ENCODE measurements at places on chromosomes 11 and 22.

DNA sequence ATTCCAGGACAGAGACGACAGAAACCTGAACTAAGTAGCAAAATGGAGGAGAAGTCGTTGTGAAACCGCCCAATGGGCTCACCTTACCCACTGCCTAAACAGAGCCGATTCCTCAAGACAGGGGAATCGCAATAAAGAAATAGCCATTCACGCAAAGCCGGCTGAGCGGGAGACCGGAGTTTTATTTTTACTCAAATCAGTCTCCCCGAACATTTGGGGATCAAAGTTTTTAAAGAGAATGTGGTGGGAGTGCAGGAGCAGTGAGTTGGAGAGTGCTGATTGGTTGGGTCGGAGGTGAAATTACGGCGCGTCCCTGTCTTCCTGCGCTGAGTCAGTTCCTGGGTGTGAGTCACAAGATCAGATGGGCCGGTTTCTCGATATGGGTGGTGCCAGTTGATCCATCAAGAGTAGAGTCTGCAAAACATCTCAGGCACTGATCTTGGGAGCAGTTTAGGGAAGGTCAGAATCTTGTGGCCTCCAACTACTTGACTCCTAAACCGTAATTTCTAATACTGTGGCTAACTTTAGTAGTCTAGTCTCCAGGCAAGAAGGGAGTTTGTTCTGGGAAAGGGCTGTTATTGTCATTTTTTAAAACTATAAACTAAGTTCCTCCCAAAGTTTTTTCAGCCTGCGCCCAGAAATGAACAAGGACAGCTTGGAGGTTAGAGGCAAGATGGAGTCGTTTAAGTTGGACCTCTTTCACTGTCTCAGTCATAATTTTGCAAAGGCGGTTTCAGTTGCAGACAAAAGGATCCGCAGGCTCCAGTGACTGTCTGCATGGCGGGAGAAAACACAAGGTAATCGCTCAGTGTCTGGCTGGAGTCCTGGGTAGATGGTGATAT, 34.1 kb downstream of the OR4D9 start:
- DNase-seq = no peak

- peak; percentile 72 for DNase-seq
Observed at GRCh38 chr22:20456064-20456721, 18.6 kb upstream of the SCARF2 start.

GRCh38 chr11:73376803-73377629, 817 bp downstream of the RELT start:
- DNase-seq = peak; percentile 92

- DNase-seq = no peak
Observed at GRCh38 chr11:8871962-8872361, 39.0 kb upstream of the AKIP1 start.

DNA sequence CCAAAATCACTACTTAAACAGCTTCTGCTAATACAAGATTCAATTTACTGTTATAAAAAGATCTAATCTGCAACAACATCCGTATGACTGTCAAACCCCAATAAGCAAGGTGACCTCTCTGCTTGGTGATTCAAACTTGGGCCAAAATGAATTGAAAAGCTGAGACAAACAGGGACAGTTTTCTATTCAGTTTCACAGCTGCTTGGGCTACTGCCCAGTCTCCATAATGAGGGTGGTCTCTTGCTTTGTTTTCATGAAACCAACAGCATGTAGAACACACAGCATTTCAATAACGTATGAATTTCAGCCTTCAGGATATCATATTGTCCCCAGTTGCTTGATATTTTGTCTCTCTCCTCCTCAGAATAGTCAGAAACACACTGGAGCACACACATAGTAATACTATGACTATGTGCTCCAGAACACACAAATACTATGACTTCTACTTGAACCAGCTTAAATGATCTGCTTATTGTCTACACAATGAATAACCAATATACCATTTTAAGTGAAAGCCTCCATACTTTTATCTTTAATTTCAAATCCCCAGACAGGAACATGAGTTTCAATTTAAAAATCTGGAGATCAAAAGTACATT, 285.0 kb downstream of the TTC28 start:
- no peak for DNase-seq

GRCh38 chr11:18315893-18316292, 6.0 kb downstream of the HPS5 start:
- DNase-seq = no peak

- DNase-seq = no peak
Observed at GRCh38 chr11:128879817-128880216, 11.3 kb upstream of the KCNJ5 start.

- peak; percentile 21 for DNase-seq
Observed at GRCh38 chr11:47233989-47234668, 14.5 kb downstream of the ACP2 start.

DNA sequence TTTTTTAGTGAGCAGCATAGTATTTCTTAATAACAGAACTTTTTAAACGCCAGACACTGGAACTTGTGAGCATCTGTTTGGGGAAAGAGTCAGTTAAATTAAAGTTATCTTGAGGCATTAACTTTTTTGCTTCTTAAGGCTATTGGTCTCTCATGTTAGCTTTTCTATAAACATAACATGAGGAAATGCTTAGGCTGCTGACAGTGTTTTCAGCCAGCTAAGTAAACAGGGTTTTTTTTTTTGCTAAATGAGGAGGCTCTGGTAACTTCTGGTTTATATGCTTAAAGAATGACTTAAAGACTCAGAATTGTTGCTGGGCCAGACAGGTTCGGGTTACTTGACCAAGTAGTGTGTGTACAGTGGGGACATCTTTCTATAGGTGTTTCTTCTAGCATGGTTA, 95.8 kb upstream of the ALKBH3 start:
- DNase-seq = no peak

GRCh38 chr22:44409211-44409973, 88.6 kb downstream of the RTL6 start:
- no peak for DNase-seq

DNA sequence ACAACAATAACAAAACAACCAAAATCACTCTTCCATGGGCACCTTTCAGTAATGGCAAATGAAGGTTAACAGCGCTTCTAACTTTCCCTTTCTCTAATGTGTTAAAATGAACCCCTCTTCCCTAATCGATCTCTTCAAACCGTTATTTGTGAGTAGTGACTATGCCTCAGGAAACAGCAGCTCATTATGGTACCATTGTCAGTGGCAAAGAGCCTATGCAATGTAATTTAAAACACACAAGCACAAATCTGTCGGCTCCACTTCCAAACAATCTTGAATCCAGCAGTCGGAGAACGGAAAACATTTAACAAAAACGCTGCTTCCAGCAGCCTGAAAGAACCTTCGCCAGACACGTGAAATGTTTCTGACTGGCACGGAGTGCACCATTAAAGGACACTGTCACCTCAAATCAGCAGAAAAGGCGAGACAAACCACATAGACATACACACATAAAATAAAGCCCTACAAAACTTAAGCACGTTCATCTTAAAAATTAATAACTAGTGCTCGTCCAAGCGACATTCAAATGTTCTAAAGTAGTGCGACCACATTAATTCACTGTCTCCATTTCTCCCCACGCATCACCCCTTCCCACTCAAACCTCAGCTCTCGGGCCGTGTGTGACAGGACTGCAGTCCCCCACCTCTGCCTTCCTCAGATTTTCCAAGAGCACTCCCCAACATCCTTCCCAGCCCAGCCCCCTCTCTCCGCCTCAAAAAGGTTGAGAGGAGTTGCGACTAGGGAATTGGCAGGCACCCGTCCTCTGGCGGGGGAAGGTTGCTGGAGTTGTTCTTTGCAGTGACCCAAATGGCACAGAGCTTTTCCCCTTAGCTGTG, 748 bp downstream of the RAB30 start:
- no peak for DNase-seq

GRCh38 chr11:45446998-45447397, 160.9 kb upstream of the SYT13 start:
- DNase-seq = no peak

GRCh38 chr22:42752230-42752746, 31.6 kb upstream of the A4GALT start:
- DNase-seq = no peak

DNA sequence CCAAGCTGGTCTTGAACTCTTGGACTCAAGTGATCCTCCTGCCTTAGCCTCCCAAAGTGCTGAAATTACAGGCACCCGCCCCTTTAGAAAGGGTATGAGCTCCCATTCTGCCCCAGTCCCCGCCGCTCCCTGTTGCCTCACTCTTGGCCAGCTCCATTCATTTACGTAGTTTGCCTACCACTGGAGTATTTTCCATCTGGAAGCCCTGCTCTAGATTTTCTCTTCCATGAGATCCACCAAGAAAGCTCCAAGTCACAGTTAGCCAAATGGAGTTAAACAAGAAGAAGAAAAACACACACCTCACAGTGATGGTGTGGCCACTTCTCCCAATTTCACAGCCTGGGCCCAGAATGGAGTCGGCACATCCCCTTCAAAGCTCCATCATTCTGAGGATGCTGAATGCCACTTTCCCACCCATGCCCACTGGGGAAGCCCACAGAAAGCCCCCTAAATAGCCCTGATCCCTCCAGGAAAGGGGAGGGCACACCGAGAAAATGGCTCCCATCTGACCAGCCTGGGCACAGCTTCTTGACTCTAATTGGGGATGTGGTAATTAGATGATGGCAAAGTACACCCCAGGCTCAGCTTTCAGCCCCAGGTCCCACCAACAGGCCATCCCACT, 381.2 kb downstream of the MN1 start:
- DNase-seq = no peak

- DNase-seq = no peak
Observed at GRCh38 chr11:35114906-35115687, 23.9 kb upstream of the CD44 start.

- DNase-seq = peak; percentile 11
Observed at GRCh38 chr11:114846416-114846791, 168.1 kb downstream of the NXPE2 start.

- no peak for DNase-seq
Observed at GRCh38 chr11:126475014-126475991, 119.8 kb downstream of the ST3GAL4 start.

All from HL-60 (cell line).